ENCODE measurements at places on chromosomes 1 and 21. TPM values are rescaled to one million over a fixed set of nuclear protein-coding genes. Genes with fewer than 3 reads are reported as not detected.

POLR3GL gene
- total RNA-seq: 12.4 TPM

C1QB gene
- total RNA-seq: not detected

TIE1 gene
- total RNA-seq: 643 TPM

ALG14 gene
- total RNA-seq: 2.2 TPM

MROH9 gene
- total RNA-seq: not detected

SPRR2E gene
- total RNA-seq: not detected

OR2L2 gene
- total RNA-seq: not detected

- H3K27ac ChIP-seq: no peak overlapping the region
- H3K4me3 ChIP-seq: no peak overlapping the region
- DNase-seq: no peak
- peaks cover 31% of the 10 kb centered on the region for H3K4me1 ChIP-seq
- H3K36me3 ChIP-seq: no peaks in the 10 kb centered on the region
Measured at GRCh38 chr1:167169642-167170041, 51.0 kb upstream of the POU2F1 start.

DNA sequence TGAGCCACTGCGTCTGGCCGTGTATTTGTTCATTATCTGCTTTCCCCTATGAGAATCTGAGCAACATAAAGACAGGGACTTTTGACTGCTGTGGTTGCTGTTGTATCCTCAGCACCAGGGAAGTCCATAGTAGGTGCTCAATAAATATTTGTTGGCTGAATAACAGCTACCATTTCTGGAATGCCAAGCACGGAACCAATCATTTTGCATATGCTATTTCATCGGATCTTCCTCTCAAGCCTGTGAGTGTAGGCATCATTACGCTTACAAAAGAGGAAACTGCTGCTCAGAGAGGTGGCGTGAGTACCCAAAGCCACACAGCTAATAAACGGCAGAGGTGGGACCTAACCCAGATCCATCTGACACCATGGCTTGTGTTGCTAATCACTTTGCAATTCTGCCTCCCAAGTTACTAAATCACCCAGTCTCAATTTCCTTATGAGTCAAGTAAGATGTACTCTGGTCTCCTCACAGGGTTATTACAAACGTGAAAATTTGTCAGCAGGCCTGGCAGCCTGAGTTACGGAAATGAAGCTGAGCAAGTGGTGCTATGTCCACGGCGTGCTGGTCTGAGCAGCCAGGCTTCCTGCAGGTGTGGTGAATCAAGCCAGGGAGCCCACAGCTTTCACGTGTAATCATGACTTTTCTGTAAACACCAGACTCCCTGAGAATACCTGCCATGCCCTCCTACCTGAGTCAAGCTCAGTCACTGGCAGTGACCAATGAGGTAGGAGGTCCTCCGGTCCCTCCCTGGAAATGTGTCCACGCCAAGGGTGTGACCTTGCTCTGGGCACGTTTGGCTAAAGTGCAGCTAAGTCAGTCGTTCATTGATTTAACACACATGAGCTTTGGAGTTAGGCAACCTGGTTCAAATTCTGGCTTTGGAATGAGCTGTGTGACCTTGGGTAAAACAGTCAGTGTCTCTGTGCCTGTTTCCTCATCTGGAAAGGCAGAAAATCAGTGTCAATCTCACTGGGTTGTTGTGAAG, 4.8 kb upstream of the RHCE start:
- peaks cover 4% of the 10 kb centered on the region for H3K27me3 ChIP-seq
- peaks cover 22% of the 10 kb centered on the region for H3K4me1 ChIP-seq
- H3K27ac ChIP-seq: no peak overlapping the region
- no peaks in the 10 kb centered on the region for H3K36me3 ChIP-seq
- no peak for DNase-seq

DNA sequence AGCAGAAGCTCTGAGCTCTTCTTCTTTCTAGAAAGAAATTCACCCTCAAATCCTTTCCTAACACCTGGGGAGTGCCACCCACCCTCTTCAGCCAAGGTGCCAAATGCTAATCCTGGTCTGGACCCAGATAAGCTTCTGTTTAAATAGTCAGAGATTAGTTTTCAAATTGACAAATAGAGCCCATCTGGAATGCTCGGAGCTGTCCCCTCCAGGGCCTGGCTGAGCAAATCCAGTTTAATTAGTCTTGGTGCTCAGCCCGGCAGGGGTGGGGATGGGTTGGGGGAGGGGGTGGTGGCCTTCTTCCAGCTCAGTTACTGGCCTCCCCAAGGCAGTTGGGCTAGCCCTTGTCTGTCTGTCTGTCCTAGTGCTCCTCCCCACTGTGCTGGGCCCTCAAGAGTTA, 269.5 kb downstream of the GRIK3 start:
- no peak overlapping the region for H3K27ac ChIP-seq
- no peaks in the 10 kb centered on the region for H3K36me3 ChIP-seq
- DNase-seq: no peak
- H3K4me3 ChIP-seq: no peak overlapping the region
- peaks cover 1% of the 10 kb centered on the region for H3K27me3 ChIP-seq
- H3K4me1 ChIP-seq: peaks cover 8% of the 10 kb centered on the region

DNA sequence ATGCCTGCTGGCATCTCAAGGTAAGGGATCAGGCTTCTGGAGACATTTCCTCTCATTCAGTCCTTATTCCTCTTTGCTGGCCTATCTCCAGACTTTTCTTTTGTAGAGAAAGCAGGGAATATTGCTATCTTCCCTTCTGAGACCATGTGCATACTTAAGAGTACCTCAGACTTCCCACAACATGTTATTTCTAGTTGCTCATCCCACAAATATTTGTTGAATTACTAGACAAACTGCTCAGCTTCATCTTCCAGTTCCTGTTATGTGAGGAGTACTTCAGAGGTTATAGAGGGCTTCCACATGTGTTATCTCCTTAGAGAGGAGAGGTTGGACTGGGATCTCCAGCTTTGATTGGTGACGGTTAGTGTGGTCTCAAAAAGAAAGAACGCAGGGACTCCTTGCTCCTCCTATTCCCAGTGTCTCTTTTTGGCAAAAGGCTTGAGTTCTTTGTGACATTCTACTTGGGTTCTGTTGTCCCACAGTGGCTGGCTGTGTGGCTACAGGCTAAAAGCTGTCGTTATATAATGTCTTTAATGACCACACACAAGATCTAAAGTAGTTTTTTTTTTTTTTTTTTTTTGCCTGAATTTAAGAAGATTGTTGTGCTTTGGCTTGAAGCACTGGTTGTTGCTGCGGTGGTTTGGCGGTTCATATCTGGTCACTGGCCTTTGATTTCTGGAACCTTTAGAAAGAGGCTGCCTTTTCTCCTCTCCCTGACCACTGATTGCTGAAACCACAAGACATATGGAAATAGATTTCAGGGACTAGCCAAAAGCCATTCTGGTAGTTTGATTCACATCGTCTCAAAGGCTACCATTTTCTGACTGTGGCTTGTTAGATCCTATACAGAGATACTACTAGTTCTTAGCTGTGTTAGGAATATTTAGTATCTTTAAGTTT, 78.7 kb downstream of the FGGY start:
- no peak overlapping the region for H3K27ac ChIP-seq
- DNase-seq: no peak
- no peak overlapping the region for H3K4me3 ChIP-seq
- H3K27me3 ChIP-seq: no peaks in the 10 kb centered on the region
- H3K4me1 ChIP-seq: peaks cover 4% of the 10 kb centered on the region

DNA sequence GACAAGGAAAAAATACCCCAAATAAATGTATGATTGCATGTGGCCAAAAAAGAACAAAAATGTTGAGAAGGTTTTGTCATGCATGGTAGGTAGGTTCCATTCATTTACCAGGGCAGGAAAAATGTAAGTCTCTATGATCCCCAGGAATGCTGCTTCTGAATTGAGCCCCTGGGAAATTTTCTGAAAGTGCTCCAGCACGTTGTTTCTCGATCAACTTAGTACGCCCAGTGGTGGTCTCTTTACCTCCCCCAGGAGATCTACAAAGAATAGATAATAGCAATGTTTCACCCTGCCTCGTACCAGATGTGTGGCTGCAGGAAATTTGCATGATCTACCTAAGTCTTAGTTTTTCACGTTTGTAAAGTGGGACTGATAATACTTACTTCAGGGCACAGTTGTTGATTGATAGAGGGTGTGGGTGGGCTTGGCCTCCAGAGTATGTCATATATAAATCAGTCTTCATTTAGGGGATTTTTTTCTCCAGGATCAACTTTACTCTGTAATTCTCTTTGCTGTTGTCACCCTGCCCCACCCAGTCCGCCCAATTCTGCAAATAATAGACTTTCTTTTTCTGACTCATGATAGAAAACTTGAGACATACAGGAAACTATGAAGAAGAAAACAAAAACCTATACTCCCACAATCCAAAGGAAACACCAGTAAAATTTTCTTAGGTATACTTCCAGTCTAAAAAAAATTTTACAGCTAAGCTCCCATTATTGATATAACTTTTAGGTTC, 462.0 kb upstream of the RUNX1 start:
- no peak overlapping the region for H3K4me3 ChIP-seq
- no peak overlapping the region for H3K27ac ChIP-seq
- H3K27me3 ChIP-seq: no peaks in the 10 kb centered on the region
- H3K4me1 ChIP-seq: peaks cover 17% of the 10 kb centered on the region
- no peaks in the 10 kb centered on the region for H3K36me3 ChIP-seq

DNA sequence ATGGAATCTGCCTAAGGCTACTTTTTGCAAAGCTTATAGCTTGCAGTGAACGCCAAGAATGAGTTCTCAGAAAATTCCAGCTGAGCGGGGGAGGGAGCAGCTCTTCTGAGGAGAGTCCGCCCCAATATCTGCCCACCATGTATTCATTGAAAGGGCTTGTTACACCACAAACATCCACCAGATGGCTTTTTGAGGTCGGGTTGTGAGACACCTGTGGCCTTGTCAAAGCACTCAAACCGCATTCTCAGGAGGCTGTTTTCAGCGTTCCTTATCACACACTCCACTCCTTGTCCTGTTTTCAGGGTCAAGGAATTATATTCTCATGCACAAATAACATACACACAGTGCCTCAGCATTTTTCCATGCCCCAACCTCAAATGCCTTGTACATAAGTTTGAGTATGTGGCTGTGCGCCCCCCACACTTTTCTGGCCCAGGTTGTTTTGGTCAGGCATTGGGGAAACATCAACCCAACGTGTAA, 3.9 kb upstream of the C4BPB start:
- no peak overlapping the region for H3K4me3 ChIP-seq
- peaks cover 50% of the 10 kb centered on the region for H3K4me1 ChIP-seq
- no peaks in the 10 kb centered on the region for H3K27me3 ChIP-seq
- H3K27ac ChIP-seq: no peak overlapping the region

- no peaks in the 10 kb centered on the region for H3K36me3 ChIP-seq
- no peaks in the 10 kb centered on the region for H3K4me1 ChIP-seq
- peaks cover 2% of the 10 kb centered on the region for H3K27me3 ChIP-seq
- no peak for DNase-seq
- H3K4me3 ChIP-seq: no peak overlapping the region
Measured at GRCh38 chr1:77659879-77660593, 22.4 kb downstream of the ZZZ3 start.

DNA sequence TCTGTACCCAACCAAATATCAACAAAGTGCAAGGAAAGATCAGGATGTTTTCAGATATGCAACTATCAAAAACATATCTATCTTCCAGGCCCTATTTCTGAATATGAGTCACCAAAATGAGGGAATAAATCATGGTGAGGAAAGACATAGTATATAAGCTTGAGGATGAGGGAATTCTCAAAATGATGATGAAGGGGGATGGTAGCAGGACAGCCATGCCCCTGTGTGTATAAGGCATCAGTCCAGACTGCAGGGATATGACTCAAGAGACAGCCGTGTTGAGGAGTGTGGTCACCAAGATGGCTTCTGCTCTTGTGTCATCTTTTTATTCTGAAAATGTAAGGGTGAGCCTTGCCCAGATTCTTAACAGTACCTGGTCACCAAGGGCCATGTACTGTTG, 4.4 kb upstream of the WDR64 start:
- no peak overlapping the region for H3K4me3 ChIP-seq
- H3K27ac ChIP-seq: no peak overlapping the region
- DNase-seq: no peak
- H3K27me3 ChIP-seq: peaks cover 2% of the 10 kb centered on the region
- no peaks in the 10 kb centered on the region for H3K4me1 ChIP-seq

DNA sequence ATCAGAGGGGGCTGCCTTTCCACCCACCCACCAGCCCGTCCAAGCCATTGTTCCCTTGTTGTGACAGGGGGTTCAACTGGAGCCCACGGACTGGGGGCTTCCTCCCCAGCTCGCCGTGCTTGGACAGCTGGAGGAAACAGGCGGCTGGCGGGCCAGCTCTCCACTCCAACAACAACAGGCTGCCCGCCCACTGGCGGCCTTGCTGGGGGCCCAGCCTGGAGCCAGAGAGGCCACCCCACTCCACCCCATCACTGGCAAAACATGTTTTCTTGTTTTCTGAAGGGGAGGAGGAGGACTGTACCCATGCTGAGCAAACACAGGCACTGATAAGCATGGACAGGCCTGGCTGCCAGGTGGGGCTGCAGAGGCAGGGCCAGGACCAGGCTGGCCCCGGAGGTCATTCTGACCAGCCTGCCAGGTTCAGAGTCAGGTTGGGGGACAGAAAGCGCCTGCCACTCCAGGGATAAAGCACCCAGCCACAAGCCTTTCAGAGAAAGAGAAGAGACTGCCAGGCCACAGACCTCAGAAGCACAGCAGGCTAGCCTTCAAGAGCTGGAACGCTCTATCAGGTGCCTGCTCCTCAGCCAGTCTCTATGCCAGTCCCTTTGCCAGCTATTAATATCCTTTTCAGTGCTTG, 32.8 kb downstream of the GJA4 start:
- peaks cover 49% of the 10 kb centered on the region for H3K4me1 ChIP-seq
- H3K27ac ChIP-seq: peak overlapping the region; percentile 92
- H3K4me3 ChIP-seq: no peak overlapping the region
- DNase-seq: peak; percentile 51

GRCh38 chr1:218787826-218788225, 385.9 kb upstream of the LYPLAL1 start:
- DNase-seq: no peak
- H3K4me3 ChIP-seq: no peak overlapping the region
- H3K27ac ChIP-seq: no peak overlapping the region
- no peaks in the 10 kb centered on the region for H3K36me3 ChIP-seq

DNA sequence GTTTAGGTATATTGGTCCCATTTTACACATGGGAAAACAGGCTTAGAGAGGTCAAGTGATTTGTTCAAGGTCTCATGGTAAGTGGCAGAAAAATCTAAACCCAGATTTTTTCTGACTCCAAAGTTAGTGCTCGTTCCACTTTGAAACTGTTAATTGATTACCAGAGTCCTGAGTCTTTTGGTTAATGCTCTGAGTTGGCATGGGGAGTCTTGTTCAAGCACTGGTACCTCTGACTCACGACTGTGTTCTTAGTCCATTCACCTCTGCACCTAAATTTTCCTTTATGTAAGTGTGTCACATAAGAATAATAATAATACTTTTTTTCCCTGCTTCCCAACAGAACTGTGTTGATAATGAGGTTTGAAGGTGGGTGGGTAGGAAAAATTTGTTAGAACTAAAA, 59.3 kb downstream of the VANGL2 start:
- DNase-seq: no peak
- peaks cover 5% of the 10 kb centered on the region for H3K36me3 ChIP-seq
- H3K27me3 ChIP-seq: peaks cover 2% of the 10 kb centered on the region
- H3K27ac ChIP-seq: peak overlapping the region; percentile 99
- no peak overlapping the region for H3K4me3 ChIP-seq
